Left kidney (tissue), 8 donors: ENCODE measurements at places on chromosomes 4 and X.

- peak; percentile 32 for DNase-seq
Observed at GRCh38 chr4:107825072-107825824, 516 bp downstream of the SGMS2 start.

GRCh38 chr4:89582756-89583505 is 254.0 kb downstream of the SNCA start:
- no peak for DNase-seq

- no peak for DNase-seq
Observed at GRCh38 chr4:110292994-110293744, 94.8 kb upstream of the ELOVL6 start.

GRCh38 chr4:182245041-182245440 is 1.8 kb downstream of the TENM3 start:
- no peak for DNase-seq

- DNase-seq = no peak
Observed at GRCh38 chr4:172985552-172985951, 183.1 kb upstream of the GALNT7 start.

DNA sequence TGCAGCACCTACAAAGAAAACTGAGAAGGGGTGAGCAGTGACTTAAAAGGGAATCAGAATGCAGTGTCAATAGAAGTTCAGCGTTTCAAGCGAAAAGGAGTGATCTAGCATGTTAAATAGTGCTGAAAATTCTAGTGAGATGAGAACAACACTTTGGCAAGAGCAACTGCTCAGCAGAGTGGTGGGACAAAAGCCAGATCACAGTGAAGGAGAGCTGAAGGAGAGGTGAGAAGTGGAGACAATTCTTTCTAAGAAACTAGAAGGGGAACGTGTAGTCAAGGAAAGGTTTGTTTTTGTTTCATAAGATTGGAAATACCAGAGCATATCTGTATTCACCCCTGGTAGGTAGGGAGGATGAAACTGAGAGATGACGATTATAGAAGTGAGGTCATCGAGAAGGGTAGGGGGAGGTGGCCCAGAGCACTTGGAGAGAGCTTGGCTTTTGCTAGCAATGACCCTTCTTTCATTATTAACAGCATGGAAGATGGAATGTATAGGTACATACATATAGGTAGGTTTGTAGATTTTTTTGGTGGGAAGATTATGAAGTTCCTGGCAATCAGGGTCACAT is 33.7 kb downstream of the SRPX2 start:
- DNase-seq = no peak

DNA sequence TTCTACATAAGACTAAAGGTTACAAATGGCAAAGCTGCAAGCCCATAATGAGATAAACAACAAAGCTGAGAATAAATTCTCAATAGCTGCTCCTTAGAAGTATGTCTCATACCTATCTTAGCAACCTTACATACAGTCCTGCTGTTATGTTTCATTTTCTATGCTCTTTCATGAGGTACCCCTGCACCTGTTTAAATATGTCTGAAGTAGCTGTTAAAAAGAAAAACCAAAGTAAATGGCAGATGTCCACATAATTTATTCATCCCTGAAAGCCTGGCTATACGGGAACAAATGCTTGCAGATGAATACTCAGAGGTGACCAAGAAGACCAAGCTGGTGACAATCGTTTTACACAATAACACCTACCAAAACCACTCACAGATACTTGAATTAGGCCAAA is 22.5 kb downstream of the PPA2 start:
- no peak for DNase-seq

GRCh38 chr4:76155979-76156378 is 7.8 kb upstream of the NUP54 start:
- DNase-seq = no peak

- DNase-seq = no peak
Observed at GRCh38 chr4:126719852-126720251, 912.9 kb upstream of the INTU start.

DNA sequence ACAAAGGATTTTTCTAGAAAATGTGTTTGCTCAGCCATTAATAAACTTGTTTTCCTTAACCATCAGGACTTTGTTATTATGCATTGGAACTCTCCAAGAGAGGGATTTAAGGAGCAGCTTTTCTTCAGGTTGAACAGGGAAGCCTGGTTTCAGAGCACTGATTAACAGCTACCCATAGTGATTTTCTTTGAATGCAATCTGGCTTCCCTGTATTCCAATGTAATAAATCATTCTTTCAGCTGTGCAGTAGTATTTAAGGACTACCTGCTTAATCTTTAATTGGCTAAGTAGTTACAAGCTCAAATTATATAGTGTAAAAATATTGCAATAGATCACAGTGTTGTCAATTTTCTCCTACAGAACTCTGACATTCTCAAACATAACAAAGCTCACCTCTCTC is 77.5 kb downstream of the TMEM156 start:
- no peak for DNase-seq

GRCh38 chr4:175560604-175561003 is 251.5 kb downstream of the GPM6A start:
- DNase-seq = peak; percentile 36

DNA sequence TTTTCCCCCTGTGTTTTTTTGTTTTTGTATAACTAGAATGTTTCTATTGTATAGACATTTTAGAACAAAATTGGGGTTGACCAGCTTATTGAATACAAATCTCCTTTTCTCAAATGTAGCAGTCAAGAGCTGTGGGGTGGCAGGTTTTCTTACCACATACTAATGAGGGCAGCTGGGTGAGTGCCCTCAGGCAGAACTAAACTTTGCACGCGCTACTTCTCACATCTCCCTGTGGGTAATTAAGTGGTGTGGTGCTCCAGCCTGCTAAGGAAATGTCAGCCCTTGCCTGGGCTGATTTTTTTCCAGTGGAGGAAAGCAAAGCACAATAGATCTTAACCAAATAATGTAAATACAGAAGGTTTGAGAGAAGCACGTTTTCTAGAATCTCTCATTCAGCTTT is 717.6 kb upstream of the TENM3 start:
- DNase-seq = peak; percentile 48

DNA sequence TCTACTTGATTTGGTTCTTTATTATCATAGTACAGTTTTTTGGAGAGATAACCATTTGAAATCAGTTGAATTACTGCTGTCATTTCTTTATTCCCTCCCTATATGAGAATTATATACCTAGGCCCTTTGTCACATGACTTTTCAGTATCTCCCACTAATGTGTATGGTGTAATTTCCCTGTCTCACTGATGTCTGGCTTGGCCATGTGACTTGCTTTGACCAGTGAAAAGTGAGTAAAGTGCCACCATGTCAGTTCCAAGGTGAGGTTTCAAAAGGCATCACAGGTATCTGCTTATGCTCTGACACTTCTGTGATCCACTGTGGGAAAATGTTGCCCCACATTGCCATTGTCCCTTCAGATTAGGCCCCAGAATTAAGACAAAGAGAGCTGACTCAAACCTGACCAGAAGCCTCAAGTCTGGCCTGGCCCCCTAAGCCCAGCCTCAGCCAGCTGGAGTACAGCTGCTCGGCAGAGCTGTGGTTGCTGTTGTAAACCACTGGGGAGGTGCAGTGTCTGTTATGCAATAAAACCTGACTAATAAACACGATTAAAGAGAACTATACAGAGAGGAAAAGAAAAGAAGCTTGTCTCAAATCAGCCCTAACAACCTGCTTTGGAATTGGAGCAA is 27.5 kb downstream of the SETD7 start:
- peak; percentile 40 for DNase-seq

- DNase-seq = no peak
Observed at GRCh38 chr4:139917896-139918295, 236.1 kb downstream of the MAML3 start.

DNA sequence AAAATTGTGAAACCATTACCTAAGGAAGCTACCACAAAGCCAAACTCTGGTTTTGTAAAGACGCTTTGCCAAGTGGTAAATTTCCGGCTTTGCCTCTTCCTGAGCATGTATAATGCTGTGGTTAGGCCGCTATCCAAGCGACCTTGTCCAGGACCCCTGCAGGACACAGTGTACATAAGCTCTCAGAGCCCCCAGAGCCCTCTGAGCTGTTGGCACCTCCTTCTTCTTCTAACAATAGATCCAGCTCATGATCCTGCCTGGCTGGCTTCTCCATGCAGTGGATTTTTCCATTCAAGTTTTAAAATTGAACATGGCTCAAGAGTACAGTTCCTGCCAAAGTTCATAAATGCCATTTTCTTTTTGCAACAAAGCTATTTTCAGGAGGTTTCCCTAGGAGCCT is 326.7 kb downstream of the MAPK10 start:
- no peak for DNase-seq
